ENCODE measurements at places on chromosomes 5 and 9.

DNA sequence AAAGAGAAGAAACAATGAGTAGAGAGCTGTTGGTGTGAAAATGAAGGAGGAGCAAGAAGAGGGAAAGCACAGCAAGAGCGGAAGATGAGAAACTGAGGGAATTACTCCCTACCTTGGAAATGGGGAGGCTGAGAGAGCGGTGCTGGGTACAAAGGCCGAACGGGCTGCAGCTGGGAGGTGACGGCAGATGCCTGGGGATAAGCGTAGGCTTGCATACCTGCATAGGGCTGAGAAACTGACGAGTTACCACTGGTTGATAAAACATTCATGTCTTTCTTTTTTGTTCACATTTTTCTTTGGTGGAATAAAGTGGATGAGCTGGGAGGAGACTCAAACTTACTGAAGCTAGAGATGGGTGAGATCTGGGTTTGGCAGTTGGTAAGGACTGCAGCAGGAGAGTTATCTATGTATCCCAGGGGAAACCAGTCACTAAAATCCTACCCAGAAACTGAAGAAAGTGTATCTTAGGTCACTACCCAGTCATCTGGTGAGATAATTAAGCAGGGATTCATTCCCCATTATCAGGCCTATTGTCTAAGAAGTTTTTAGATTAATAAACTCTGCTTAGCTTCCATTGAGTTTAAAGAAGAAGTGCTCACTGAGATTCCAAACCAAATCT, 34.8 kb downstream of the FKBP15 start:
- DNase-seq: no peak

DNA sequence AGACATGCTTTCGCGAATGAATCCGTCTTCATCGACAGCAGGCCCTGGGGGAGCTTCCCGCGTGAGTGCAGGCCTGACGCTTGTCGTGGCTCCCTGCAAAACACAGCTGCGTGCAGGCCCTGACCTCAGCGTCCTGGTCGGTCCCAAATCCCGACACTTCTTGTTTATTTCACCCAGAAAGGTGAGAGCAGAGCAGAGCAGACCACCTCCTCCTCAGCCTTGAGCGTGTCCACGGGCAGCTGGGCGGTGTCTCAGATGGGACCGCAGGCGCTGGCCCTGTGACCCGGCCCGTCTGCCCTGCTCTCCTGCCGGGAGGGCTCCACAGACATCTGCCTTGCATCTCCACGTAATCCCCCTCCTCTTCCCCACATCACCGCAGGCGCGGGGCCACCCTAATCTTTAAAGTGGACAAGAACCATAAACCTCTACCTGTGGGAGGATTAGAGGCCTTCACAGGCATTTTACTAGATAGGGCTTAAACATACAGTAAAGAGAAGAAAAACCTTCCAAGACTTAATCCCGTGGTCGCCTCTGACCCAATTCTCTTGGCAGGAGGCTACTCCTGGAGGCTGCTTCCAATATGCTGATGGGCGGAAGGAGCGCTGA, 7.5 kb upstream of the LHX3 start:
- no peak for DNase-seq

DNA sequence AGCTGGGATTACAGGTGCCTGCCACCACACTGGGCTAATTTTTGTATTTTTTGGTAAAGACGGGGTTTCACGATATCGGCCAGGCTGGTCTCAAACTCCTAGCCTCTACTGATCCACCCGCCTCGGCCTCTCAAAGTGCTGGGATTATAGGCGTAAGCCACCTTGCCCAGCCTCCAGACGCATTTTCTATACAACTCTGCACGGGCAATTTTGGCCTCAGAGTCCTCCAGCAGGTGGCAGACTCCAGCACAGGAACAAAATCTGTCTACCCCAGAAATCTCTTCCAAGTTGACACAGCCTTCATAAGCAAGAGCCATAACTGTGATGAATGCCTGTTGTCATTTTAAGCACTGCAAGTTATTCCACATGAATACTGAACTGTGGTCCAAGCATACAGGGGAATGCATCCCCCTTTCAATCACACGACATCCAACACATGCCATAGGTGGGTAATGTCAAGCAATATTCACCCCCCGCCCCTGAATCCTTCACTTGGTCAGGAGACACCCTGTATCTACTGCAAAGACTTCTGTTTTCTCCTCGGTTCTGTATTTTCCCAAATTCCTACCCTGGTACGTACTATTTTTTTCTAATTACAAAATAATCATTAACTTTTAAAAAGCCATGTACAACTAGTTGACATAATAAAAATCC, 50.8 kb downstream of the ALDH7A1 start:
- DNase-seq: no peak

DNA sequence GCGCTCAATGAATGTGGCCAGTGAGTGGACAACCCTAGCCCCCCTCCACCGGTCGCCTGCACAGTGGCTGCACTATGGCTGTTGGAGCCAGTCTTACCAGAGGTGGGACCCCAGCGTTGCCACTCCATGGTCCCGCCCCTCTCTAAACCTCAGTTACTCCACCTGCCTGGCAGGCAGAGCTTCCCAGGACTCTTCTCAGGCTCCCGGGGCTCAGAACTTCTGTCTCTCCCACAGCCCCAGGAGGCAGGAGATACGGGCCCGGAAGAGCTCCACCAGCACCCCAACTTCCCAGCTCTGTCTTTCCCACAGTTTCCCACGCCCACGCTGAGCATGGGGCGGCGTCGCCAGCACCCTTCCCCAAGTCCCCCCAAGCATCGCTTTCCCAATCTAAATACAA, 975 bp downstream of the RASGEF1C start:
- no peak for DNase-seq

DNA sequence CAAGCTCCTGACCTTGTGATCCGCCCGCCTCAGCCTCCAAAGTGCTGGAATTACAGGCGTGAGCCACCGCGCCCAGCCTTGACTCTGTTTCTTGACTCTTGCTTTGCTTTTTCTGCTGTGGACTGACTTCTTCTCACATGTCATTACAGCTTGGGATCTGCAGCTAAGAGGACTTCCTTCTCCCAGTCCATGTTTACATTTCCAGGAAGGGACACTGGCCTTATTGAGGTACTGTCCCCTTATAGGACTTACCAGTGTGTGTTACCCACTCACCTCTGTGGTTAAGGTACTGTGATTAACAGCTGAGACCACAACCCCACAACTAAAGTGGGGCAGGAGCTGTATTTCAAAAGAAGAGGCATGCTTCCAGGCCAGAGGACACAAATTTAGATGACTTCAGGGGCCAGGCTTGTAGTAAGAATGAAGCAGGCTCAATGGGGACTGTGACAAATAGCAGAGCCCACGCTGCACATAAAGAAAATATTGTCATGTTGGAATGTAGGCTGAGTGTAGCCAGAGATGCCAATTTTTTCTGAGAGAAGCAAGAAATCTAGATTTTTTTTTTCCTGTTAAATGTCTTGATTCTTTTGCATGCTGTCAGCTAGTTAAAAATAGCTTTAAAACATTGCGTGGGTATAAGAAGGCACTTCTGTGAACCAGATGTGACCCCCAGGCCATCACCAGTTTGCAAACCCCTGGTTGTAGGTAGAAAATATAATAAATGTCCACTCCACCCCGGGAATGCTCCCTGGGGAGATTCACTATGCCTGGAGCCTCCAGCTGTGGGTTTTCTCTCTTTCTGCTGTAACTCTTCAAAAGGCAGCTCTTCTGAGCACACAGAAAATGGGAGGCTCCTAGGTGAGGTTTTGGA, 75.0 kb downstream of the PTPDC1 start:
- no peak for DNase-seq

- DNase-seq: no peak
Measured at GRCh38 chr5:128842241-128842640, 123.0 kb upstream of the SLC27A6 start.

GRCh38 chr5:16918891-16919671, 17.0 kb downstream of the MYO10 start:
- no peak for DNase-seq

Measured in stimulated activated CD8-positive, alpha-beta memory T cell treated with anti-CD3 and anti-CD28 coated beads, Interleukin-15, amount 100 ng/mL, for 4 hours (primary cell).